ENCODE measurements at places on chromosomes 2 and 18.

DNA sequence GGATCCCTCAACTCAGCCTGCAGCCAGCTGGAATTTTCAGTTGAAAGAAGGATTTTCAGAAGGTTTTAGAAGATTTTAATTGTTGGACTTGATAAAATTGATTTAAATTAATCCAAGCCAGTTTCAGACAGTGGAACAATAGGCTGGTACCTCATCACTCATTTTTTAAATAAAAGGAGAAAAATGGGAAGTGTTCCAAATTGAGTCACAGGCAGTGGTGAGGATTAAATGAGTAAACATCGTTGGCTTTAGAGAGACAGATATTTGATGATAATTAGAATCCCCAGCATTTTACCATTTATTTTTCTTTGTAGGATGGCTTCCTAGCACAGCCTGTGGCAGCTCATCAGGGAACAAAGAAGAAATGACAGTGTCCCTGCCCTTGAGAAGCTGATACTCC lies 7.4 kb downstream of the CXCR4 start:
- DNase-seq, result no peak
- no peak overlapping the region for H3K4me3 ChIP-seq
- H3K27ac ChIP-seq, result no peak overlapping the region
- H3K27me3 ChIP-seq, result no peaks in the 10 kb centered on the region

GRCh38 chr2:127121353-127121752 lies 14.4 kb upstream of the BIN1 start:
- H3K27me3 ChIP-seq, result no peaks in the 10 kb centered on the region
- DNase-seq, result no peak
- H3K36me3 ChIP-seq, result no peaks in the 10 kb centered on the region
- no peak overlapping the region for H3K27ac ChIP-seq

DNA sequence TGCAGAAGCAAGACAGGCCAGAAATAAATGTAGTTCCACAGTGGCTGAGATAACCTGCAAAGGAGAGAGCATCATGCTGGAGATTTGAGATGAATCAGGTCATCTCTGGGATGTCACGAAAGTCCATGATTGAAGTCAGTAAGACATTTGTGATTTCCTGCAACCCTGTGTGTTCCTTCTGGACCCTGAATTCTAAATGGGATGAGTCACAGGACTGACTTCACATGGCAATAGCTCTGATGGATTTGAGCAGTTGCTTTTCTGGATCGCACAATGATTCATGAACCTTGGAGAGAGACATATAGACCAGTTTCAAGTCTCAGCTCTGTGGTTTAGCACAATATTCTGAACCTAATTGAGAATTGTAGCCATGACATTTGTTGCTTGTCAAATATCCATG lies 102.9 kb downstream of the TSN start:
- H3K27me3 ChIP-seq, result no peaks in the 10 kb centered on the region
- no peaks in the 10 kb centered on the region for H3K36me3 ChIP-seq
- no peak overlapping the region for H3K27ac ChIP-seq

DNA sequence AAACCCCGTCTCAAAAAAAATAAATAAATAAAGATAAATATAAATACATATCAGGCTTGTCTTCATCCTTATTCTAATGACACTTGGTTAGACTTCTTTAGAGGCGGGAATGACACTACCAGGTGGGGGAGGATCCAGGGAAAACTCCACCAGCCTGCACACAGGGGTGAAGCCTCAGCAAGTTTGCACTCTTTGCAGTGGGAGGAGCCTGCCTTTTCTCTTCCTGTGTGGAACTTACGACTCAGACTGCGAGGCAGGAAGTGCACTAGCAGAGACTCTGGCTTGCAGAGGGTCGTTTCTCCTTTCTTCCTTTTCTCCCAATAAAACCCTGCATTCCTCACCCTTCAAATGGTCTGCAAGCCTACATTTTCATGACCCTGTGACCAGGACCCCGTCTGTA lies 153.6 kb upstream of the CBLN2 start:
- H3K27ac ChIP-seq, result no peak overlapping the region
- no peak for DNase-seq
- H3K36me3 ChIP-seq, result no peaks in the 10 kb centered on the region
- no peak overlapping the region for H3K4me3 ChIP-seq
- no peaks in the 10 kb centered on the region for H3K27me3 ChIP-seq
- H3K4me1 ChIP-seq, result no peaks in the 10 kb centered on the region

DNA sequence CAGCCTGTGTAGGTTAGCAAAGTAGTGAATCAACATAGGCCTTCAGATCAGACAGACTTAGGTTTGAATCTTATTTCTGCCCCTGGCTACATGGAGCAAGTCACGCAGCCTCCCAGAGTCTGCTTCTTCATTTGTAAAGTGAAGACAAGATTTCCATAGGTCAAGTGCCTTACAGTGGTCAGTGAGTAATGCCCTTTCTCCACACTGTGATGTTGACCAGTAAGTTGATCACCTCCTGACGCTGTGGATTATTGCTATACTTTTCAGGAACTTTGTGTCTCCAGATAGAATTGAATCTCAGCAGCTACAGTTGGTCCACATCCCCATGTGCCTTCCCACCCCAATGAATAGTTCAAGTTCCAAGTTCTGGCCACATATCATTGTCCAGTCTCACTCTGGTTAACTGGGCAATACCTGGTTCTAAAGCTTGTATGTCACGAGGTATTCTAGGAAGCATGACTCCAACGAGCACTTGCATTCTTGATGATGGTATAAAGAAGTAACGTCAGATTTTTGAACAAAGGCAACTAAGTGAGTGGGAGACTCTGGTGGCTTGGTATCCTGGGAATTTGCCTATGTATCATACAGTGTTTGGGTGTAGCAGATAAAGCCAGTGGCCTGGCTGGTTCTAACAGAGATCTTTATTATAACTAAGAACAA lies 2.1 kb upstream of the CLIP4 start:
- no peaks in the 10 kb centered on the region for H3K36me3 ChIP-seq
- peaks cover 13% of the 10 kb centered on the region for H3K4me1 ChIP-seq
- no peak overlapping the region for H3K4me3 ChIP-seq
- DNase-seq, result no peak

- no peaks in the 10 kb centered on the region for H3K27me3 ChIP-seq
- H3K36me3 ChIP-seq, result no peaks in the 10 kb centered on the region
- no peak overlapping the region for H3K4me3 ChIP-seq
- H3K4me1 ChIP-seq, result no peaks in the 10 kb centered on the region
- no peak for DNase-seq
Observed at GRCh38 chr2:27281442-27281841, 787 bp upstream of the TRIM54 start.

- H3K27me3 ChIP-seq, result no peaks in the 10 kb centered on the region
- H3K4me1 ChIP-seq, result no peaks in the 10 kb centered on the region
- H3K27ac ChIP-seq, result no peak overlapping the region
- no peak for DNase-seq
Observed at GRCh38 chr2:231000211-231000904, 4.4 kb downstream of the SPATA3 start.

GRCh38 chr2:83368461-83368860 lies 1090.6 kb downstream of the SUCLG1 start:
- H3K4me1 ChIP-seq, result no peaks in the 10 kb centered on the region
- no peak overlapping the region for H3K27ac ChIP-seq
- no peak for DNase-seq
- no peaks in the 10 kb centered on the region for H3K27me3 ChIP-seq
- H3K4me3 ChIP-seq, result no peak overlapping the region

GRCh38 chr2:18891600-18892345 lies 302.4 kb upstream of the NT5C1B start:
- H3K4me3 ChIP-seq, result no peak overlapping the region
- DNase-seq, result no peak

DNA sequence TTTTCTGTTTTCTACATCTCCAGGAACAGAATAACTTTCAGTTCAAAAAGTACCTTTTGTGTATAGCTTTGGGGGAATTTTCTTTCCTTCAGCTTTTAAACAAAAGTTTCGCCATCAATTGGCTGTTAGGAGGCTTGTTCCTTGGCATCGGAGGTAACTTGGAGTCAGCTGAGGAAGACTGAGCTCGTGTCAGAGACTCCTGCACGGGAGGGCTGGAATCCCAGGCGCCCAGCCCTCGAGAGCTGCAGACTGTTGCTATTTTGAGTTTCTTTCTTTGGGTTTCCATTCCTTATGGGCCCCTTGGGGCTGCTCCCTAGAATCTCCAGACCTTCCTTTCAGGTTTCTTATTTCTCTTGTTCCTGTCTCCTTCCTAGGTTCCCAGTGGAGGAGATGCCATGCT lies 8.1 kb downstream of the EMILIN2 start:
- H3K27ac ChIP-seq, result peak overlapping the region; percentile 45
- no peak for DNase-seq
- H3K4me3 ChIP-seq, result peak overlapping the region; percentile 43
- H3K27me3 ChIP-seq, result no peaks in the 10 kb centered on the region

DNA sequence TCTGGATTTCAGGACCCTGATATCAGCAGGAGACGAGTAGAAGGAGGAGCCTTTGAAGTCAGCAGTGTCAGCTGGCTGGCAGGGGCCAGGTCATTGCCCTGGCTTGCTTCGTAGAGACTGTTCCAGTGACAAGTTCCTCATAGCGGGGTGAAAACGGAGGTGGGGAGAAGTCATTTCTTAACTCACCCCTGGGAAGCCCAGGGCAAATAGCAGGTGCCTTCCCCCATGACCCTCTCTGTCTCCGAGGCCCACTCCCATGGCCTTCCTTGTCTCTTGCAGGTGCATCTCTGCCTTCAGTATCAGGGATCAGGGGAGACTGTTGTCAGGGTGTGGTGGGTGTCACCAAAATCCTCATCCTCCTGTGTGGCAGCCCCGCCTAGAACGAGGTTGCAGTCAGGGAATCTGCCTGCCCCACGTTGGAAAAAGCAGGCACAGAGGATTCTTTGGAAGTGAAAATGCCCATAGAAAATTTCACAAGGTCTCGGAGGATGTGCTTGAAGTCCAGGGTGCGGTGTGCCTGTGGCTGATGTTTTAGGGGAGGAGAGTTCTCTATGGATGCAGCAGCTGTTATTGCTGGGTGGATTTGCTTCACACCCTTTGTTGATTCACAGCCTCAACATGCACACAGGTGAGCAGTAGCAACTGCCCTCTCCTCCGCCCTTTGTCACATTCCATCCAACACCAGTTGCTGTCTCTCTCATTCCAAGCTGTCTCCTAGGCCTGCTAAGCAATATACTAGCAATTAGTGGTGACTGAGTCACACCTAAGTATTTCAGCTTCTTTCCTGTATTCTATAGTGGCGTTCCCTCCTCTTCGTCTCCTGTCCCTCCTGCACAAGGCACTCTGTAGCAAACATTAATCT lies 142.6 kb upstream of the FHL2 start:
- no peak overlapping the region for H3K4me3 ChIP-seq
- H3K36me3 ChIP-seq, result no peaks in the 10 kb centered on the region
- H3K27ac ChIP-seq, result no peak overlapping the region
- H3K27me3 ChIP-seq, result no peaks in the 10 kb centered on the region

DNA sequence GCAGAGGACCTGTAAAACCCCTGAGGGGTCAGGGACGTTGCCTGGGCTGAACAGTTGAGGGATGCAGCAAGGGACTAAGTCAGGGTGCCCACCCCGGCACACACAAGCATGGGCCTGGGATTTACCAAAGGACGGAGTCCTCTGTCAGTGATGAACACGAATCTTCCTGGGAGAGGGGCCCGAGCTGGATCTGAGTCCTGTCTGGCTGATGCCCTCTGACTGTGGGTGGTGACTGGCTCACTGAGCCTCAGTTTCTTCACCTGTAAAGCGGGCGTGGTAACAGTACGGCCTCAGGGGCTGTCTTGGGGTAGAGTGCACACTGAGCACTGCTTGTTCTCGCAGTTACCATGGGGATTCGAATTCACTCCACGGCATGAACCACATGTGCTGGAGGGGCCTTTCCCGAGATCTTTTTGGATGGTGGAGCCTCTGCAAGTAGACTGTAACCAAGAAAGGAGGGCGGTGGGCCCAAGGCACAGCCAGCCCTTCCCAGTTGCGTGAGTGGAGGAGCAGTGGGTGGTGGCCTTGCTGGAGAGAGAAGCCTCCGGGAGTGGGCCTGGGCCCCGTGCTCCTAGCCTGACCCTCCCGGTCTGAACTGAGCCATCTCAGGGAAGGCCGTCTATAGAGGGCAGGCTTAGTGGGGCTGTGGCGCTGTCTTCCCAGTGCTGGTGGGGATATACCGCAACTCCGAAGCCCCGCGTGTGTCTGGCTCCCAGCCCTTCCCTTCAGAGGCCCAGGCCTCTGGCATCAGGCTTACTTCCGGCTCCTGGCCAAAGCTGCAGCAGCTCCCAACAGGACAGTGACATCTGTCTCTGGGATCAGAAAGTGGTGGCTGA lies 130.8 kb upstream of the HS6ST1 start:
- no peak overlapping the region for H3K27ac ChIP-seq
- no peak overlapping the region for H3K4me3 ChIP-seq
- no peaks in the 10 kb centered on the region for H3K27me3 ChIP-seq
- DNase-seq, result no peak

DNA sequence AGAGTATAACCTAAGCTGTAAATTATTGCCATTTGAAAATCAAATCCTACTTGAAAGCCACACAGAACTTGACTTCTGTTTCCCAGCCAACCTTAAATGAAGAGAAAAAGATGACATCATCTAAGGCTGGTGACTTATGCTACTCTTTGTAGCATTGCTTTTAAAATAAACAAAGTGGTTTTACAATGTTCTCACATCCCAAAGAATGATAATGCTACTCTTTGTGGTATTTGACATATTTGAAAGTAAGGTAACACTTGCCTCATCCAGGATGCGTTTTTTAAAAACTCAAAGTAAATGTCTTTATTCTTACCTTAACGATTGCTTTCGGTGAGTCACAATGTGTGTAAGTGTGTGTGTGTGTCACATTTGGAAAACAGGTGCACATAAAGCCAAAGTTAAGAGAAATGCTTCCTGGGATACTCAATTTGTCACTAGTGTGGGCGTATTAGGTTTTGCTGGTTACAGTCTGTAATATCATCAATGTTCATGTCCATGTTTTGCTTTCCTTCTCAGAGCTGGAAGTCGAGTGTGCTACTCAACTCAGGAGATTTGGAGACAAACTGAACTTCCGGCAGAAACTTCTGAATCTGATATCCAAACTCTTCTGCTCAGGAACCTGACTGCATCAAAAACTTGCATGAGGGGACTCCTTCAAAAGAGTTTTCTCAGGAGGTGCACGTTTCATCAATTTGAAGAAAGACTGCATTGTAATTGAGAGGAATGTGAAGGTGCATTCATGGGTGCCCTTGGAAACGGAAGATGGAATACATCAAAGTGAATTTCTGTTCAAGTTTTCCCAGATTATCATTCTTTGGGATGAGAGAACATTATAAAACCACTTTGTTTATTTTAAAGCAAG lies 2.6 kb downstream of the PMAIP1 start:
- no peak overlapping the region for H3K4me3 ChIP-seq
- H3K4me1 ChIP-seq, result peaks cover 12% of the 10 kb centered on the region
- DNase-seq, result no peak
- H3K36me3 ChIP-seq, result no peaks in the 10 kb centered on the region
- no peak overlapping the region for H3K27ac ChIP-seq

Data from thoracic aorta (tissue), 2 donors.